ENCODE measurements at places on chromosomes 6 and 20.

DNA sequence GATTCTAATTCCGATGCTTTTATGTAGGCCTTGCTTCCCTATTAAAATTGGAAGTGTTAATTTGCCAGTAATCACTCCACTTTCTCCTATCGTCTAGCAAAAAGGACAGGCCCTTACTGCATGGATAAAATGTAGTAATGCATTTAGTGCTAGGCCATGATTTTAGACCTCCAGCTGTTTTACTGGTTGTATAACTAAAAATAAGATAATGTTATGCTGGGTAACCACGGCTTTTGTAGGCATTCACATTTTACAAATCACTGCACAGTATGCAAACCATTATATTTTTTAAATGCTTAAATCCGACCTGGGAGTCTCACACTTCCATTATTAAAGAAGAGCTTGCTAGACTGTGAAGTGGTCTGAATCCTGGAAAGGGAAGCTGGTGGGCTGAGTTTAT is 179.5 kb downstream of the TFAP2A start:
- no peak for DNase-seq

DNA sequence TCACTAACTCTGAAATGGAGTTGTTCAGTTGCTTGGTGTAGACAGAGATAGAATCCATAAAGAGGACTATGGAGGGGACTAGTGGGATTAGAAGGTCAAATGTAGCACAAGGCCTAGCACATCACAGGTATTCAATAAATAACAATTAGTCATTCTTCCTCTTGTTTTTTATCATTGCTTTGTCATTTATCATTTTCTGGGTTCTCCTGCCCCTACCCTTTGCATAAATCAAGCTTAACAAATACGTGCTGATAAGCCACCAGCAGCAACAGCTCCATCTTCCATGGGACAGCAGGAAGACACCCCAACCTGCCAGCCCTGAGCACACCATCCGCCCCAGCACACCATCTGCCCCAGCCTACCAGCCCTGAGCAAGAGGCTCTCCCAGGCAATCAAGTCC is 23.1 kb downstream of the TRAM2 start:
- DNase-seq = no peak

DNA sequence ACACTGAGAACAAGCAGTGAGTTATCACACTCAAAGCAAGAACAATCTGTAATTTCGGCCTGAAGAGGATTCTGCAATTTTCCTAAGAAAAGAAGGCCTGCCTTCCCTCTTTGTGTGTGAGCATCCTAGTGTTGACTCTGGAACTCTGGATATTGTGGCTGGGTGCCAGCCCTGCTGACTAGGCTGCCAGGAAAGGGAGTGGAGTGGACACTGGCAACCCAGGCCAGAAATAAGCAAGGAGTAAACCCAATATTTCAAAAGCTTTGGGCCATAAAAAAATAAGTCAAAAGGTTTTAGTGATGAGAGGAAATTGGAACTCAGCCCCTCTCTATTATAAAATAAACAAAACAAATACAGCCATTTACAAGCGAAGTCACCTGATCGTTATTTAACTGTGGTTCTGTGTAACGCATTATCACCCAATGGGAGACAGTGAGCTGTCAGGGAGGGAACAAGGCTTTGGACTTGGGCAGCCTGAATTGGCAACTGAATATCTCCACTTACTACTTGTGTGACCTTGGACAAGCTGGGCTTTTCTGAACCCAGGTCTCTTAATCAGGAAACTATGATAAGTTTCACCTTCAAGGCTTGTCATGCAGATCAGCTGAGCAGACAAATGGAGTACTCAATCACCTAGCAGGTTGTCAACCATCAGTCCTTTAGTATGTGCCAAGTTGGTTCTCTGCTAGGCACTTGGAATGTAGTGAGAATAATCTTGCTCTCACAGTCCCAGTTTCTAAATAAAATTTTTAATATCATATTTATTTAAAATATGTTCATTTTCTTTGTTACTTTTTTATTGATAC is 196.2 kb downstream of the PAX1 start:
- DNase-seq = no peak

- DNase-seq = no peak
Observed at GRCh38 chr6:137297887-137298286, 78.7 kb upstream of the IFNGR1 start.

GRCh38 chr20:33079259-33079658 is at the start of gene BPIFB4:
TSS of gene BPIFB4 (plus strand) at chr20:33079643. CDS start at chr20:33081527, 1,884 bp downstream.
- DNase-seq = no peak

DNA sequence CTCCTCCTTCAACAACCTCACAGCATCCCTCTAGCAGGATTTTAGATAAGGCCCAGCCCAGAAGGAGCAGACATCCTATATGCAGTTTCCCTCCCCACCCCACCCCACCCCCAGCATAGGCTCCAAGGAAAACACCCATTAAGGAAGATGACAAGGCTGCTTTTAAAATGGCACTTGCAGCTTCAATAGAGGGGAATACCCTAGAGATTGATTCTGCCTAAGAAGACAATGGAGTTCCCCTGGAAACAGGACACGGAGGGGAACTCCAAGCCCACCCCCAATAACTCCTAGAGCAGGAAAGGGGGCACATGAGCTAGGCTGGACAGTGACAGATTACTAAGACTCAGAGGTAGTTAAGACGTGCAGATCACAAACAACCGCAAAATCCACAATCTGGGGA is 34.7 kb downstream of the CPNE5 start:
- DNase-seq = no peak

DNA sequence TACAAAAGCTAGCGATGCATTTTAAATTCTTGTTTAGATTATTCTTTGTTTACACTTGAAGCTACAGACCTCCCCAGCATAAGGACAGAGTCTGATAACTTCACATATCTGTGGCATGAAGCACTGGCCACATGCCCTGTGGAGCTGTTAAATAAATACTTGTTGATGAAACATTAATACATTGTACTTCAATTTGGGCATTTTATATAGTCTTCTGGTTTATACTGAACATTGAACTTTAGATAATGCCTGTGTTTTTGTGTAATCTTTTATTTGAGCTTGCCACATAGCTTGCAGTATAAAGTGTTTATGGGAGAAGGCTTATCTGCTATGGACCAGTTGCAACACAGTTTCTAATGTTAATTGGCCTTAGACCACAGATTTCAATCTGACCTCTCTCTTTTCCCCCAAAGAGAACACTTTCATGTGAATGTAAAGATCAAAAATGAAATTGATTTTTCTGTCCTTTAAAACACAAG is 48.2 kb downstream of the FRK start:
- DNase-seq = no peak

- no peak for DNase-seq
Observed at GRCh38 chr6:89385156-89385667, 26.9 kb downstream of the RRAGD start.

DNA sequence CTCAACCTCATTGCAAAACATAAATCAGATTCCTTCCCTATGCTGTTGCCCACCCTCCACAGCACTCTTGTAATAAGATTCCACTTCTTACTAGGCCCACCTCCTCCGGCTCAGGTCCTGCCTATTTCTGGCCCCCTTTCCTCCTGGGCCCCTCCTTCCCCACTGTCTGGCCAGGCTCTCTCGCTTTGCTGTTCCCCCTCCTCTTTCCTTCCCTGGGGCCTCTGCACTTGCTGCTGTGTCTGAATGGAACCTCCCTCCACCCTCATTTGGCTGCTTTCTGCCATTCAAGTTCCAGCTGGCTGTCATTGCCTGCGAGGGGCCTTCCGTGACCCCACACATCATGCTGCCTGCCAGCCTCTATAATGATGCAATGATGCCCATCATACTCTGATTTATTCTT is 38.9 kb downstream of the ARHGAP40 start:
- DNase-seq = no peak

DNA sequence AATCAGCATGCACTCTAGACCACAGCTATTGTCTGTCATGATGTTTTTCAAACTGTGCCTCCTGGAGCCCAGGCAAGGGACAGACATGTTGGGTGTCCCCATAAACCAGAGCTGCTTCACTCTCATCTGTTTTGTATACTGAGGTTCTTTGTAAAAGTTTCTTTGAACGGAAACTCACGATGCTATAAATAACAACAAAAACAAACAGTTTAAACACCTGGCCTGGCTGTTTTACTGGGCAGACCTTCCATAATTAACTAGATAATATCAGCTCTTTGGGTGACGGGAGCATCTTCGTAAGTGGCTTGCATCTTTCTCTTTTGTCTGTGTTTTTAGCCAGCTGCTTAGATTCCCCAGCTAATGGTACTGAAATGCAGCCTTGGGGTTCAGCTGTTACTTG is 190.3 kb downstream of the ZDHHC14 start:
- no peak for DNase-seq

DNA sequence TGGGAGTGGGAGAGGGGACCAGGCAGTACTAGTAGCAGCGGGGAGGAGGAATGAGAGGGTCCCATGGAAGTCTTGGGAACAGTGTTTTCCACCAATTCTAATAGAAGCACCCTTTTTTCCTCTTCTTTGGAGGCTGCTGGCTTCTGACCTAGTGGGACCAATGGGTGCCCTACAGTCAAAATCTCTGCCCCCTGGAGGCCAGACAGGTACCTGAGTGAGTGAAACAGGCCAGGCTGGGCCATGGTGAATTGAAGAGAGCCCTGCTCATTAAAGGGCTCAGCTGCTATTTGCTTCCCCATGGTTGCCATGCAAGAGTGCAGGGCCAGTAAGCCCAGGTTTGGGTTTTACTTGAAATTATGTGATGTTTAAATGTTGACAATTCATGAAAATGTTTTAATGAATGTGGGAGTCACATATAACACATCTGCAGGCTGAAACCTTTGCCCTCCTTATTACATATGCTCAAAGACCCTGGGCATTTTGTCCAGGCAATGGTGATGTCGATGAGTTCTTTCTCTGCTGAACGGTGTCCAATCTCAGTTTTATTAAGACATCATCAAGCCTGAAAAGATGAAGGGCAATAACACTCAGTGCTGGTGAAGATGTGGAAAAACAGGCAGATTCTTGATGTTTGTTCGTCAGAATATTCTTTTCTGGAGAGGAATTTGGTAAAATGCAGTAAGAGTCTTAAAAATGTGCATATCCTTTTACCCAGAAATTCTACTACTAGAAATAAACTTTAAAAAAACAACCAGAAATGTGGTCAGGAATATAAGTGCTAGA is 42.3 kb upstream of the OCSTAMP start:
- DNase-seq = peak; percentile 3

DNA sequence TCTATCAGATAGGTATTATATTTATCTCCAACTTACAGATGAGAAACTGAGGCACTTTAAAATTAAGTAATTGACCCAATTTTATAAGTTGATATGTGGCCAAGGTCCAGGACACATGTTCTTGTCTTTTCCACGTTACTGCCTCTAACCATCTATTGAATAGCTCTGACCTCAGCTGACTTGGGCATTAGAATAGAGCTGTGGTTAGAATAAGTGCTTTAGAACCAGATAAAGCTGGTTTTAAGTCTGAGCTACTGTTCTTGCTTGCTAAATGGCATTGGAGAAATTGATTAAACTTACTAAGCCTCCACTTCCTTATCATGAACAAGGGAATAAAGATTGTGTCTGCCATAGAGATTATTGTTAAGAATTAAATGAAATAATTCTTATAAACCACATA is 147.8 kb upstream of the DTNBP1 start:
- no peak for DNase-seq

DNA sequence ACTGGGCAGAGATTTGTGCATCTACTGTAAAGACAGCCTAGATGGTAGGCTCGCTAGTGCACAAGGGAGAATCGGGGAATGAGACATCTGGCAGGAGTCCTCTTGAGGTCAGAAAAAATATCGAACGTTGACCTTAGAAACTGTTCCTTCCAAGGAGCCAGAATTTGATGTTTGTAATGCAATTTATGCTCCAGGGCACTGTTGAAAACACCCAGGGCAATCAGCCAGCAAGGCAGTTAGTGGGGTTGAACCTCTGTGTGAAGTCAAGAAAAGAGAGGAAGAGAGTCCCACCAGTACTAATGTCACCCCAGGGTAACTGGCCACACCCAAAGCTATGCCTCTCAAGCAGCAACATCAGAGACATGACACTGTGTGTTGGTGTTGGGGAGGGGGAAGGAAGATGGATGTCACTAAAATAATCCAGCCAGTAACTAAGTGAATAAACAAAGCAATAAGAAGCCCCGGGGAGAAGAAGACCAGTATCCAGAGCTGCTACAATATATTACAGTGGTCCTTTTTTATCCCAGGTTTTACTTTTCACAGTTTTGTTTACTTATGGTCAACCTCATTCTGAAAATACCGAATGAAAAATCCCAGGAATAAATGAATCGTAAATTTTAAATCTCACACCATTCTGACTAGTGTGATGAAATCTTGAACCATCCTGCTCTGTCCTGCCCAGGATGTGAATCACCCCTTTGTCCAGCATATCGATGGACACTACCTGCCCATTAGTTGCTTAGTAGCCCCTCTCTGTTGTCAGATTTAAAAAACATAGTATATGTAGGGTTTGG is 32.9 kb upstream of the PDE10A start:
- DNase-seq = no peak

DNA sequence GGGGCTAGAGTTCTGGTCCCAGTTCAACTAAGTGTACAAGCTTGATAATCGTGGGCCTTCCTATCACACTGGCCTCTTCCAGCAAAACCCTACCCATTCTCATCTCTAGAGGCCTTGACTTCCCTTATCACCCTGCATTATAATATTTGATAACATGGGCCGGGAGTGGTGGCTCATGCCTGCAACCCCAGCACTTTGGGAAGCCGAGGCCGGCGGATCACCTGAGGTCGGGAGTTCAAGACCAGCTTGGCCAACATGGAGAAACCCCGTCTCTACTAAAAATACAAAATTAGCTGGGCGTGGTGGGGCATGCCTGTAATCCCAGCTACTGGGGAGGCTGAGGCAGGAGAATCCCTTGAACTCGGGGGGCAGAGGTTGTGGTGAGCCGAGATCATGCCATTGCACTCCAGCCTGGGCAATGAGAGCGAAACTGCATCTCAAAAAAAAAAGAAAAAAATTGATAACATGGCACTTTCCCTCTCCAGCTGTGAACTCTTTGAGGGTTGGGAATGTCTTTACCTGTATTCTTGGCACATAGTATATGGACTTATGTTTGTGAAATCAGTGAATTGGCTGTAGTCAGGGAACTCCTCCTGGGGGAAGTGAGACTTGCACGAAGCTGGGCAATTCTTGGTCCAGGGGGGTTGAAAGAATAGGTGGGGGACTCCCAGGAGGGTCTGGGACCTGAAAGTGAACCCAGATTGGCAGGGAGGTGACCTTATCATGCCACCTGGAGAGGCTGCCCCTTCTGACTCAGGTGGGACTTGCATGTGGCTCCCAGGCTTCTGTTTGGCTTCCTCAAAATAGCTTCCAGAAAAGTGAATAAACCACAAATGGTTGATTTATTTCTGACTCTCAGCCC is 915 bp upstream of the C6orf47 start:
- no peak for DNase-seq

GRCh38 chr6:163741342-163741741 is 326.8 kb downstream of the QKI start:
- DNase-seq = no peak

GRCh38 chr6:158016571-158017383 is 35.1 kb downstream of the SYNJ2 start:
- DNase-seq = no peak

- DNase-seq = no peak
Observed at GRCh38 chr6:17552861-17553260, 47.2 kb upstream of the FAM8A1 start.

GRCh38 chr6:140036196-140036595 is 661.7 kb upstream of the CITED2 start:
- DNase-seq = no peak

Data from stimulated activated CD4-positive, alpha-beta T cell treated with anti-CD3 and anti-CD28 coated beads, Interleukin-4, amount 100 ng/mL, for 1 hour (primary cell).